Liver (tissue), 10 donors: ENCODE measurements at places on chromosomes 11 and 22. TPM values are rescaled to one million over a fixed set of nuclear protein-coding genes. Genes with fewer than 3 reads are reported as not detected.

The B3GAT1 gene
- 0.25 TPM for total RNA-seq

The GNAZ gene
- total RNA-seq, result 0.33 TPM

The FXYD6 gene
- 6.5 TPM for total RNA-seq

The HOATZ gene
- total RNA-seq, result not detected

The RAB36 gene
- 0.42 TPM for total RNA-seq

The PLCB3 gene
- 8.5 TPM for total RNA-seq
